A673 (cell line): ENCODE measurements at places on chromosomes 4 and X. TPM values are rescaled to one million over a fixed set of nuclear protein-coding genes. Genes with fewer than 3 reads are reported as not detected.

GRCh38 chr4:127622921-127623796, 9.6 kb upstream of the INTU start:
- peak; percentile 19 for DNase-seq

GRCh38 chrX:47208108-47208507, 10.4 kb upstream of the CDK16 start:
- DNase-seq = no peak

DNA sequence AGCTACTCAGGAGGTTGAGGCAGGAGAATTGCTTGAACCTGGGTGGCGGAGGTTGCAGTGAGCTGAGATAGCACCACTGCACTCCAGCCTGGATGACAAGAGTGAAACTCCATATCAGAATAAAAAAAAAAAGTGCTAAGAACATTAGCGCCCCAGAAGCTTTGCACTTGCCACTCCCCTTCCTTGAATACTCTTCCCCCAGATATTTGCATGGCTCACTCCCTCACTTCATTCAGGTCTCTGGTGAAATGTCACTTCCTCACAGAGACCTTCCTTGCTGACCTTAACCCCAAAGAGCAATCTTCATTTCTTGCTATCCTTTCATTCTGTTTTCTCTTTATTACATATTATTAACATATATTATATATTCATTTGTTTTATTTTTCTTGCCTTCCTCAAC, 11.3 kb downstream of the CACNA1F start:
- DNase-seq = no peak

DNA sequence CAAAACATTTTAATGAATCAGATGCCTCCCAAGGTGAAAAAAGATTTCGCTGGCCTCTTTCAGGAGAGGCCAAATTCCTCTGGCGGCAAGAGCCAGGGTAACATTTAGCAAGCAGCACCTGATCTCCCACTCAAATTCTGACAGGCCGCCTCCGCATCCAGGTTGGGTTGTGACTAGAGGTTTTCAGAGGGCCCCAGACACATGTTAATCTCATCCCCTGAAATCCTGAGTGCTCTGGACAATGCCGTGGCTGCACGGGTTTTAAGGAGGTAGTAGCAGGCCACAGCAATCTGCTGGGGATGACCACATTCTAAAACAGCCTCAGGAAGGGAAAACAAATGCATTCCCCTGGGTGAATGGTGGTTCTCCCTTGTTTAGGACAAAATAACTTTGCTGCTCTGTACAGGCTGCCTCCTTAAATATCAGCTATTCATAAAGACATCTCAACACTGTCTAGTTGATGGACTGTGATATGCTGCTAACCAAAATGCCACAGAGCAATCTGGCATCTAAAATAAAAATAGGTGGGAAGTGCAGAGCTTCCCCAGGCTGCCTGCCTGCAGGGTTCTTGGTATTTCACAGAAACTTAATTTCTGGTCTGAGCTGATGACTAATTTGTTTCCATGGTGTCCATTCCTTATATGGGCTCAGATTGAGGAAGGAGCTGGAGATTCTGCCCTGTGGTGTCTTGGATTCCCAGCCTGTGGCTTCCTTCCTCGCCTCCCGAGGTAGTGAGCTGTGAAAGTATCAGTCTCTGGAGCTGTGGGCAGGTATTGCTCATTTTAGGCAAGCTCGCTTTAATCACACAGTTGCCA, 202.0 kb downstream of the DCLK2 start:
- DNase-seq = peak; percentile 55

DNA sequence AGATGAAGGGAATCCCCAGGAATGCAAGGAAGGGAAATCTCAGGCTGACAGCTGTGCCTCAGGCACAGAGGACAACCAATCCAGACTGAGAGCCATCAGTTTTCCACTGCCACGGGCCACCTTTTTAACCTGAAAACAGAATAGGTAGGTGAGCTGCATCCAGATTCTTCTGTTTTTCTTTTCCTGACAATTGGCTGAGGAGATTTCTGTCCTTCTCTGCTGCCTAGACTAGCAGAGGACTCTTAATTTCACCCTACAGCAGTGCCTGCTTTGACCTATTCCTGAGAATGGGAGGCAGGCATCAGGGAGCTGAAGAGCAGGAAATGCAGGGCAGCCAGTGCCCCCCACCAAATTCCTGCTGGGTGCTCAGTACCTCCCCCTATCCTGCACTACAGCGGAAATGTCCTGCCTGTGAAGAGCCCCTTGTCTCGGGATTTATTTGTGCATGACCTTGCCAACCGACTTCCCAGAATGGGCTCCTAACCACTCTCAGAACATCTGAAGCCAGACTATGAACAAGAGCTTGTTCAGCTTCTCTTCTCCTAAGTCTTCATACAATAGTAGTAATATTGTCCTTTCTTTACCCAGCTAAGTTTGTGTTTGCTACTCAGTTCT, 65.1 kb downstream of the CASK start:
- DNase-seq = no peak

DNA sequence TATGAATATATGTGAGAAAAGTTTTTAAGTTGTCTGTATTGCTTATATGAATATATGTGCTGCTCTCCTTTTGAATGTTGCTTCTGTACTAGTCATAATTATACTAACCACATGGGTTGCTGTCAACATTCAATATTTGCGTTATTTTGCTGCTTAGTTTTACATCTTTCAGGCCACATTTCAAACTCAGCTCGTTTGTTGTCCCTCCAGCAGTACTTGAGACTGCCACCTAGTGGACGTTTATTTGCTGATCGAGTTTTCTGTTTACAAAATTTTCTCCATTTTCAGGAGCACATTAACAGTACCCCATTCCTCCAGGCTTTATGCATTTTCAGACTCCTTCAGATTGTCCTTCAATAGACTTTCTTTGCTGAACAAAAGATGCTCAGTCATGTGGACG, 75.8 kb downstream of the NUDT11 start:
- peak; percentile 64 for DNase-seq

Gene TCEAL2
- total RNA-seq = 0.28 TPM in 1 of 2 replicates, not detected in the other

Gene RAB40AL
- 0.97 and 1.1 TPM in 2 replicates for total RNA-seq

Gene COL4A5
- 0.60 and 0.96 TPM in 2 replicates for total RNA-seq
